ENCODE measurements at places on chromosomes 3 and 15. TPM values are rescaled to one million over a fixed set of nuclear protein-coding genes. Genes with fewer than 3 reads are reported as not detected.

GRCh38 chr3:129567176-129567705 lies 24.3 kb downstream of the H1-8 start:
- DNase-seq = no peak

- DNase-seq = no peak
Measured at GRCh38 chr15:64379216-64379960, 1.9 kb downstream of the PCLAF start.

GRCh38 chr3:126380011-126380768 lies 14.5 kb upstream of the CFAP100 start:
- DNase-seq = no peak

GRCh38 chr15:63372753-63373152 lies 8.9 kb downstream of the CA12 start:
- no peak for DNase-seq

OXSM gene
- total RNA-seq = 14.4 TPM

DNA sequence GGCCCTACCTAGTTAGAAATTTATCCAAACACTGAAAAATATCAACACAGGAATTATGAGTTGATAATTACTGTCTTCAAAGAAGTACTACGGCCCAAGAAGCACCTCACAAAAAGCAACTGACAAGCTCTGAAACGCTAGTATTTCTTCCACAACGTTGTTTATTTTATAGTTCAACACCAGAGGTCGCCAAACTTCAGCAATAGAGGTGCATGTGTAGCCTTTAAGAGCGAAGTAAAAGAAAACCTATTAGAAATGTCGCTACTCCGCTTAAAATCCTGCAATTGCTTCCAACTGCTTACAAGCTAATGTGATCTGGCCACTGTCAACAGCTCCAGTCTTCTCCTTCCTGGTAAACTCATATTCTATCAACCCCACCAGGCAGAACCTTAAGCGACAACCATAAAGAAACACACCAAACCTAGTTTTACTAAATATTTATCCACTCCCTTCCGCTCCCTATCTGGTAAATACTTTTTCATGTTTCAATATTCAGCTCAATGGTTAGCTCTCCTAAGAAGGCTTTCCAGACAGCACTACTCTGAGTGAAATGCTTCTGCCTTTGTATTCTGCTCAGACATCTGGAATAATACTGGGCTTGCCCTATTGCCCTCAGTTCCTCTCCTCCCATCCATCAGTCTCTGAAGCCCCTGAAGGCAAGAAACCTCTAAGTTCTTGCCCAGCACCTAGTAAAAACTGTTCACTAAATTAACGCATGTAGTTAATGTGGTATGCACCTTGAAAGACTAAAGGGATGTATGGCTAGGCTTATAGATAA lies 110.2 kb downstream of the NR1I2 start:
- DNase-seq = peak; percentile 64

DNA sequence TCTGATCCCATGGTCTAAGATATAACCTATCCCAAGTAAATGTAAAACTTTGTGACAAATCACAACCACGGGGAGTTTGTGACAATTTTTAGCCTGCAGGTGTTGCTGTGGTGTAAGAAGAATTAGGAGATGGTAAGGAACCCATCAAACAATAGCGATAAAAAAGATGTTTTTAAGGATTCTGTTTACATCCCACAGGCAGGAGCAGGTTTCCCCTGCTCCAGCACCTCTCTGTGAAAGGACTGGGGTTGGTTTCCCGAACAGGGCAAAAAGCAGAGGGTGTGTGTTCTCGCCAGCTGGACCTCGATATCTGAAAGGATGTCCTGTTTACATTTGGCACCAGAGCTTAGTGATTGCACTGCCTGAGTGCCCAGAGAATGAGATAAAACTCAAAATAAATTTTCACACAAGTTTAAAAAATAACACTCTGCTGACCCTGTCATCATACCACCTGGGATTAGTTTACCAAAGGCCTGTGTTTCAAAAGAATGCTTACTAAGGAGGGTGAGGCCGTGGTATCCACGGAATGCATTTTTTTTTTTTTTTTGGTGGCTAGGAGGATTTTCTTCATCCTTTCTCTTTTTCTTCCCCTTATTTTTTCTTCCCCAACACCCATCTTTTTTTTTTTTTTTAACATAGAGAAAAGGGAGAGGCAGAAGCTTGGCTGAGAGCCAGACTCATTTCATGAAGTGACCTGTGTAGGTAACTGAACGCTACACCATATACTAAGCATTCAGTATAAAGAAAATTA lies 151.8 kb upstream of the DPH6 start:
- peak; percentile 60 for DNase-seq

GRCh38 chr3:152646004-152646403 lies 188.9 kb upstream of the P2RY1 start:
- no peak for DNase-seq

DNA sequence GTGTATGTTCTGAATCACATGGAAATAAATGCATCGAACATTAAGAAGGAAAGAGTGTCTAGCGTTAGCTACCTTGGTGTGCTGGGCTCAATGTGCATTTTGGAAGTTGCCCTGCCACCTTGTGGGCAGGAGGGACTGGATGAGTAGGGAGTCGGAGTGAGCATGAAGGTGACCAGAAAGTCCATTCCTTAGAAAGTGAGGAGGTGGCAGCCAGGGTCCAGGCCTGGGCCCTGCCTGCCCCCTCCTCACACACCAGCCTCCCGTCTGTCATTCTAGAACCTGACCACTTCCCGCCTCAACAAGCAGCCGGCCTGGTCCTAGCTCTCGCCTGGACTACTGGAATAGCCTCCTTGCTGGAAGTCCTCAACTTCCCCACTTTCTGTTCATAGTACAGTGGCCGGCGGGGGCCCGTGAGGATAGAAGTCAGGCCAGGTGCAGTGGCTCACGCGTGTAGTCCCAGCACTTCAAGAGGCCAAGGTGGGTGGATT lies 10.2 kb upstream of the GATA2 start:
- no peak for DNase-seq

DNA sequence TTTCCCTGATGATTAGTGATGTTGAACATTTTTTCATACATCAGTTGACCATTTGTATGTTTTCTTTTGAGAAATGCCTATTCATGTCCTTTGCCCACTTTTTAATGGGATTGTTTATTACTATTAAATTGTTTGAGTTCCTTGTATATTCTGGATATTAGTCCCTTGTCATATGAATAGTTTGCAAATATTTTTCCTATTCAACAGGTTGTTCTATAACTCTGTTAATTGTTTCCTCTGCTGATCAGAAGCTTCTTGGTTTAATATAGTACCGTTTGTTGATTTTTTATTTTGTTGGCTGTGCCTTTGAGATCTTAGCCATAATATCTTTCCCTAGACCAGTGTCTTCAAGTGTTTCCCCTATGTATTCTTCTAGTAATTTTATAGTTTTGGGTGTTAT lies 189.0 kb upstream of the RARB start:
- DNase-seq = no peak

MUC20 gene
- 3.0 TPM for total RNA-seq

SEMA6D gene
- 2.9 TPM for total RNA-seq

- DNase-seq = no peak
Measured at GRCh38 chr3:41630708-41631107, 331.2 kb downstream of the ULK4 start.

GRCh38 chr3:148004331-148004730 lies 595.2 kb downstream of the ZIC1 start:
- no peak for DNase-seq

DNA sequence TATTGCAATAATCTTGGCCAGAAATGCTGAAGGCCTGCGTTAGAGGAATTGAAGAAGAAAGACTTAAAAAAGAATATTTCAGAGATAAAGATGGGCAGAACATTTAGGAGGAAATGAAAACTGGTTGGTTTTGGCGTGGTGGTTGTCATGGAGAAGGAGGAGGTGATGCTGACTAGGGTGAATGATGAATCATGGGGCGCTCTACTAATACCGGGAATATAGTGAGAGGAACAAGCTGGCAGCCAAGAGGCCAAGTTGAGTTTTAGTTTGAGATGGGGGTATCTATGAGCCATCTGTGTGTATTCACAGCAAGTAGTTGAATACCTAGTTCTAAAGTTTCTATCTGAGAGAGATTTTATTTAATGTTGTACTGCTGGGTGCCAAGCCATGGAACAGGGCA lies 6.8 kb upstream of the GAP43 start:
- DNase-seq = no peak

DNA sequence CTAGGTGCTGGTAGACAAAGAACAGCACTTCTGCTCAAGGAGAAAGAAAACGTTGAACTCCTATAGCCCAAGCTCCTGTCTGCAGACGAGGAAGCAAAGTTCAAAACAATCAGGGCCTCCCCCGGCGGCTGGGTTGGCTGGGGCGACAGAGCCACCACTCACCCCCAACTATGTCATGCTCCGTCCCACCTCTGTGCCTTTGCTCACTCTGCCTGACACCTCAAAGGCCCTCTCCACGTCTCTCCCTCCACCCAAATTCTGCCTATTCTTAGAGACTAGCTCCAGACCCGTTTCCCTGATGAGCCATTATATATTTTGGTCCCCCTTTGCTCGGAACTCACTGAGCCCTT lies 304.3 kb downstream of the TLE3 start:
- DNase-seq = no peak

- DNase-seq = no peak
Measured at GRCh38 chr15:50077176-50077575, 41.9 kb downstream of the ATP8B4 start.

VEPH1 gene
- total RNA-seq = 65.8 TPM

TTC23 gene
- total RNA-seq = 11.1 TPM

GRCh38 chr3:114299421-114299820 lies 5.6 kb downstream of the TIGIT start:
- no peak for DNase-seq

GRCh38 chr3:8777978-8778267 lies 8.5 kb upstream of the OXTR start:
- no peak for DNase-seq

CCDC191 gene
- total RNA-seq = 0.60 TPM

DNA sequence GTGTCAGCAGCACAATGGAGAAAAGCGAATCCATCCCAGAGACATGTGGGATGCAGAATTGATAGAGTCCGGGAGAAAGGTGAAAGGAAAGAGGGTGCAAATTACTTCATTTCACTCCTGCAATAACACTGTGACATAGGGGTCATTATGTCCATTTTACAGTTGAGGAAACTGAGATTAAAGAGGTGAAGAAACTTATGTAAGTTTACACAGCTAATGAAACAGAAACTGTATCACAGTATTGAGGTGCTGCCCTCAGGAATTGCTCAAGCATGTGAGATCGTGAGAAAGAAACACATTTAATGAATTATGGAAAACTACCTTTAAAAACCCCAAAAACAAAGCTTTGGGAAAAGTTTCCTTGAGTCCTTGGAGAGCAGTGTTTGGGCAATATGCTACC lies 103.6 kb upstream of the PFN2 start:
- DNase-seq = no peak

MYO5C gene
- total RNA-seq = 2.2 TPM

DNA sequence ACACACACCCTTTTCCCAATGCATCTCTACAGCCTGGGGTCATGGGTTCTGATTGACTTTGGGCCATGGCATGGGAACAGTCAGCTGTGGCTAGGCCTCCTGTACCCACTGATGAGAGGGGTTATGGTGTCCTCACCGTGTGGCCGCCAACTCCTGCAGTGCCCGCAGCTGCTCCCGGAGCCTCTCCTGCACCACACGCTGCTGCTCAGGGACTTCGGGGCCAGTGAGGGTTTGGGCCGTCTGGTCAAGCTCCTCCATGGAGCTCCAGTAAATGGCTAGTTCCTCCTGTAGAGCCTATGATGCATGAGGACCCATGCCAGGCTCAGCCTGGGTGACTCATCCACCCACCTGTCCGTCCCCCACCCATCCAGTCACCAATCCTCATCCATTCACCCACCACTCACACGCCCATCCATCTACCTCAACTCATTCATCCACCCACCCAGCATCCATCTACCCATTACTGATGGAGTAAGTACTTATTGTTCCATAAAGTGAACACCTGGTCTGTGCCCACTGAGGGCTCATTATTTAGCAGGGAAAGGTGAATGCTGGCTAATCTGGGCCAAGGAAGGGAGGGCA lies 21.6 kb downstream of the SPTBN5 start:
- DNase-seq = no peak

AP3B2 gene
- 2.2 TPM for total RNA-seq

- no peak for DNase-seq
Measured at GRCh38 chr3:77102951-77103769, 63.3 kb downstream of the ROBO2 start.

DNA sequence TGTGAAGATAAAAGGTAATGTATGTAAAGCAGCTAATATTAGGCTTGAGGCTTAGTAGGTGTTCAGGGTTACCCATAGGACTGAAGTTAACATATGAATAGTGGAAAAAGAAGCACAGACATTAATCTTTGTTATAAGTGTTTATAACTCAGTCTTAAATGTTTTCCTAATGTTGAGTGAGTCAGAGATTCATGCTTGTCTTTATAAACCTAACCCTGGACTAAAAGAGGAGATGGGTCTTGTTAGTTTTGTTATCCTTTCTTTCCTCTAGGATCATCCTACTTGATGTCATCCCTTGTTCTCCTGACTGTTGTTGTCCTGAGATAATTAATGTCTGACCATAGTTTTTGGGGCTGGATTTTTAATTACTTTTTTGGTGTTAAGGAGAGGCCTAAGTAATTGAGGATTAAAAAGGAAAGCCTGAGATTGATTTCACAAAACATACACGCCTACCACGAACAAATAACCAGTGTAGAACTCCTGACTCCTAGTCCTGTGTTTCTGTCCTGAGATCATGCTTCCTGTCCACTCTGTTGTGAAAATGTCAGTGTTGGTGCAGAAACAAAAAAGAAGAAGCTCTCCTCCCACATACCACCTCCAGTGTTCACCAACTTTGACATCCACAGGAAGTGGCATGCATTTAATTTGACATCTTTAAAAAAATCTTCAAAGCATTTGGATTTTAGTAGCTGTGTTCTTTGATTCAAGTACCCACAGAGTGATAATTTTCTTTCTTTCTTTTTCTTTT lies 8.4 kb downstream of the MITF start:
- DNase-seq = no peak

DNA sequence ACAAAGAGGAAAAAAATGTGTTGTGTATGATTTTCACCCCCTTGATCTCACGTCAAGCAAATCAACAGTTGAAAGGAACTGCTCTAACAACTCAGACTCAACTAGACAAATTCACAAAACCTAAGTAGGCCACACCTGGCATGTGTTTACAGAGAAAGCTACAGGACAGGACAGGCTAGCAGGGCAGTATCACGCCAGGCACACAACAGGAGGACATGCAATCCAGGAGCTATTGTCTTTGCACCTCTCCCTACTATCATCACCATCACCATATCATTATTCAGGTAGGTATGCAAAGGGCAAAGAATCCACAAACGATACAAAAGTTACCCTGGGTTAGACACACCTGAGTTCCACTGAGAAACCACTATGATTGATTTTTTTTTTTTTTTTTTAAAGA lies 86.4 kb downstream of the TBL1XR1 start:
- no peak for DNase-seq

- peak; percentile 71 for DNase-seq
Measured at GRCh38 chr3:11096266-11097139, 57.8 kb upstream of the HRH1 start.

DNA sequence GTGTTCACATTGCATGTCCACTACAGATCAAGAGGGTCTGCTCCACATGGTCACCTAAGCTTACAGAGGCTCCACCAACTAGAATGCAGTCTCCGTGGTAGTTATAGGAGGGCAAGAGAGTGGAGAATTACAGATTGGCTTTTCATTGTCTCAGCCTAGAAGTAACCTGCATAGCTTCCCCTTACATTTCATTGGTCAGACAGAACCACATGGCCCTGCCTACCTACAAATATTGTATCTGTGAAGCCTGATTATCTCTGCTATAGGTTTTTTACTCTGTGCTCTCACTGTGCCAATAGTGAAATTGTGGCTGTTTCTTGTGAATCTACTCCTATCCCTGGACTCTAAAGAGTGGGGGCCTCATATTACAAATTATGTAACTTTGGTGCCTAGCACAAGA lies 2.5 kb upstream of the TLNRD1 start:
- no peak for DNase-seq

GCNT3 gene
- 14.1 TPM for total RNA-seq

ARHGEF26 gene
- total RNA-seq = 9.7 TPM
